ENCODE measurements at places on chromosomes 6 and 20.

DNA sequence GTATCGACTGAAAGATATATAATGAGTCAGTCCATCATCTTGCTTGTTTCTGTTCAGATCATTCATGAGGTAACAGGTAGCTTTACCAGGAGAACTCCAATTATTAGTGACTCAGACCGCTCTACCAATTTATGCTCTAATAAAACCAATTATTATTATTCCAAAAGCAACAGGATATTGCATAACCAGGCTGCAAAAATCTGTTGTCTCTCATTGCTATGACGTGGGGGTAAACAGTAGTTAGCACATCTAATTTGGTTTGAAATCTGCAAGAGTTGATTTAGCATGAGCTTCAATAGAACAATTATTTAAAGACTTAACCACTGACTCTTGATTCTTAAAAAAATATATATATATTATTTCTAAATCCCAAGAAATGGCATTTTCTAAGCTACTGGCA is 90.9 kb upstream of the MAP7 start:
- no peak for DNase-seq

DNA sequence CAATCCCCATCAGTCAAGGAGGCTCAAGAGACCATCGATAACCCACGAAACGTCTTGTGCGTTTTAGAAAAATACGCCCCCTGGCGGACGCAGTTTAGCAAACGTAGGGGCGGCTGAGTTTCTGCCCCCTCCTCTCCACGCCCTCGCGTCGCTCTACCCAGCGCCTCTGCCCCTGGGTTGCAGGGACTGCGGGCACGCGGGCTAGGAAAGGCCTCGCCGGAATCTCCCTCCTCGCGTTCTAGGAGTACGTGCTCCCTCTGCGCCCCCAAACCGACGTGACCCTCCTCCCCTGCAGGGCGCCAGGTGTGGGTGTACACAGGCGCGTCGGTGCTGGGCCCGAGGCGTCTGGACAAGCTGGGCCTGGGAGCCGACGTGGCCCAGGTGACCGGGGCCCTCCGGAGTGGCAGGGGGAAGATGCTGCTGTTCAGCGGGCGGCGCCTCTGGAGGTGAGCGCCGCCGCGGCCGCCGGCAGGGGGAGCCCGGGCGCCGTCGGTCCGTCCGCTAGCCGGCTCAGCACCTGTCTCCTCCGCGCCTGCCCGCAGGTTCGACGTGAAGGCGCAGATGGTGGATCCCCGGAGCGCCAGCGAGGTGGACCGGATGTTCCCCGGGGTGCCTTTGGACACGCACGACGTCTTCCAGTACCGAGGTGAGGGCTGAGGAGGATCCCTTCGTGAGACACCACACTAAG is 5.3 kb downstream of the MMP9 start:
- peak; percentile 62 for DNase-seq

GRCh38 chr6:170367241-170367640 is 60.7 kb downstream of the FAM120B start:
- no peak for DNase-seq

GRCh38 chr6:24339932-24340331 is 17.9 kb downstream of the DCDC2 start:
- no peak for DNase-seq

GRCh38 chr20:42701948-42702347 is 487.8 kb downstream of the PTPRT start:
- DNase-seq: no peak

- no peak for DNase-seq
Measured at GRCh38 chr20:49583669-49584417, 15.9 kb upstream of the PTGIS start.

DNA sequence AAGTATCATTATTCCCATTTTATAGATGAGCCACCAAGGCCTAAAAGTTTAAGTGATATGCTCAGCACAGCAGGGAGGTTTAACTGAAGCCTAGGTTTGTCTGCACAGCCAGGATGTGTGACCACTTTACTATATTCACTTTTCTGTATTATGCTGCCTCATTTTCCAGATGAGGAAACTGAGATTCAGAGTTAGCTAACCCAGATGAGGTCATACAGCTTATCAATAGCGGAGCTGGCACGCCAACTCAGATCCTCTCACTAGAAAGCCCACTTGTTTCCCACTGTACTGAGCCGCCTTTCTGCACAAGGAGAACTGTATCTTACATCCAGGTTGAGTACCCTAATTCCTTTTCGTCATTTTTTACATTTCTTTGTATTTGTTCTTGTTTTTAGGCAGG is 131.7 kb upstream of the SUPT3H start:
- DNase-seq: no peak

DNA sequence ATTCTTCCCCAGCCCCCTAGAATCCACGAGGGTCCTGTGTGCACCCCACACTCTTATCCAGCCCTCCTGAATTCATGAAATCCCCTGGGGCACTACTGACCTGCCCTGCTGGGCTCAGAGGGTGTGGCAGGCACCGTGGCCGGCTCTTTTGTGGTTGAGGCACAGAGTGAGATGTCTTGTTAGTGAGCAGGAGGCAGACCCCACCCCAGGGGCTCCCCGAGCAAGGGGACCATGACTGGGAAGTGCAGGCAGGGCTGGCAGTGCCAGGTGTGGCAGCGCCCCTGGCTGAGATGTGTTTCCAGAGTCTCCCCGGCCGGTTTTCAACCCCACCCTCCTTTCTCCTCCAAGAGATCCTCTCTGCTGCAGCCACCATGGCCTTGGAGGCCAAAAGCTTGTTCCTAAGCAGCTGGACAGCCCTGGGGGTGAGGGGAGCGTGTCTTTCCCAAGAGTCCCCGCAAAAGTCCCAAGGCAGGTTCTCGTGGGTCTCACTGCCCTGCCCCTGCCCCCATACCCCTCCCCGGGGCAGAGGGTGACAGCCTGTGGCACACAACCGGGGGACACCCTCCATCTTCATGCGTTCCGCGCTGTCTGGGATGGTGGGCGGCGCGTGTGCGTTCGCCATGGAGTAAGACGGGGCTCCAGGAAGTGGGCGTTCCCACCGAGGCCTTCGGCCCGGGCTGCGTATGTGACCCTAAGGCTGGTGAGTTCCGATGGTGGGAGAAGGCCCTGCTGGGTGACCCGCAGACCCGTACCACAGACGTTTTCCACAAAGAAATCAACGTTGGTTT is 208.9 kb downstream of the TAF4 start:
- DNase-seq: no peak

GRCh38 chr20:38227420-38228360 is 32.8 kb downstream of the KIAA1755 start:
- DNase-seq: no peak

GRCh38 chr6:33290459-33290858 is 1.1 kb downstream of the PFDN6 start:
- no peak for DNase-seq

GRCh38 chr6:52571099-52571755 is 5.6 kb downstream of the TRAM2 start:
- no peak for DNase-seq

DNA sequence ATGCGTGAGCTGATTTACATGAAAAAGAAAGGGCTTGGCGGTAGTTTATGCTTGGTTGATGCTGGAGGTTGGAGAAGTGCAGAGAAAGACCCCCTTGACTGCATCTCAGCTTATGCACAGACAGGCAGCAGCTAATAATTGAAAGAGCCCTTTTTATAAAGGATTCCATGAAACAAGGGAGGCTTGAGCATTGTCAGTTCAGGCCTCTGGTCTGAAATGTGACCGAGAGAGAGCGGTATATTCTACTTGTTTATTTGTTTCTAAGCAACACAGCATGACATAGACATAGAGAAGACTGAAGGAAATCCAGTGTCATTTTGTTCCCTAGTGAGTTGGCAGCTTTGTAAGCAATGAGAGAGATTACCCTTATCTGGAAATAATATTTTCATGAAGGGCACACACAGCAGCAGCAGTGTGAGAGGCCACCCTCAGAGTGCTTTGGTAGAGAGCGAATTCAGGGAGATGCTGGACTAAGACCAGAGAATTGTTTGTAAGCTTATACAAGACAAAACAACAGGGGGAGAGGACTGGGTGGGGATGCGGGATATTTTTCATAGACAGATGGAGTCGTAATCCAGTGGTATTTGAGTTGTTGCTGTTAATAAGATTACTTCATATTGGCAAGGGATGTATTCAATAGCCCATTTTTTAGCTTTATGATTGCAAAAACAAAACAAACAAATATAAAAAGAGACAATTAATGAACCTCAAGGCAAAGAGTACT is 34.6 kb upstream of the LAMA2 start:
- DNase-seq: no peak

- DNase-seq: no peak
Measured at GRCh38 chr20:58094160-58094559, 134.3 kb downstream of the ANKRD60 start.

GRCh38 chr6:168365422-168366165 is 46.0 kb upstream of the DACT2 start:
- no peak for DNase-seq

GRCh38 chr6:155787168-155787567 is 331.5 kb upstream of the NOX3 start:
- no peak for DNase-seq

GRCh38 chr6:136037242-136037875 is 185.9 kb downstream of the PDE7B start:
- no peak for DNase-seq

GRCh38 chr6:25442898-25443297 is 163.7 kb downstream of the CARMIL1 start:
- no peak for DNase-seq

GRCh38 chr6:50936277-50936681 is 117.6 kb downstream of the TFAP2B start:
- DNase-seq: no peak

- DNase-seq: no peak
Measured at GRCh38 chr20:58854638-58855471, 2.3 kb downstream of the GNAS start.

- DNase-seq: no peak
Measured at GRCh38 chr6:129350278-129350677, 359.7 kb downstream of the ARHGAP18 start.

DNA sequence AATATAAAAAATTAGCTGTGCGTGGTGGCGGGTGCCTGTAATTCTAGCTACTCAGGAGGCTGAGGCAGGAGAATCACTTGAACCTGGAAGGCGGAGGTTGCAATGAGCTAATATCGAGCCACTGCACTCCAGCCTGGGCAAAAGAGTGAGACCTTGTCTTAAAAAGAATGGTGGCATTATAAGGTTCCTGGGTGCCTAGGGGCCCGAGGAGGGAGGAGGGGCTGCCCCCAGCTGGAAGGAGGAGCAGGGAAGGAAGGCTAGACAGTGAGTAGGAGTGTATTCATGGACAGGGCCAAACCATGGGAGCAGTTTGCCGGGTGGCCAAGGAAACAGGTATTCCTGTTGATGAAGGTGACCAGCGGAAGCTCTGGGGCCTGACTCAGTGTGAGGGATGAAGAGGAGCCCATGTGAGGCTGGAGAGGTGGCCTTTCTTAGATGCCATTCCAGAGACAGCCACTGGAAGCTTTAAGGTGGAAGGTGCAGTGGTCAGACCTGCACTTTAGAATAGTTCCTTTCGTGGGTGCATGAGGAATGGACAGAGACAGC is 24.2 kb downstream of the MANBAL start:
- DNase-seq: no peak

DNA sequence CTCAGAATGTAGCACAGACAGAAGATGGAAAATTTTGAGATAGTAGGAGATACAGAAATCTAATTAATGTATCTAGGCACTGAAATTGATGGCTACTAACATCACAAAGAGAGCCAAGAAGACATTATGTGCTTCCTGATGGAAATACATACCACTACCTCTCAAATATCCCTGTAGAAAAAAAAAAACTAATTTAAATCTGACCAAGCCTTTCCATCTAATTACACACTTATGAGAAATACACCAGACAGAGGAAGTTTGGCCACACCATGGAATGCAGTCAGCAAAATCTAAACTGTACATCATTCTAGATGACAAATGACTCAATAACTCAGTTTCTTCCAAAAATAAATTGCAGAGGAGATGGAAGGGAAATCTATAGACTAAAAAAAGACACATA is 18.9 kb downstream of the VPS52 start:
- no peak for DNase-seq

- no peak for DNase-seq
Measured at GRCh38 chr20:44549123-44549522, 27.3 kb upstream of the SERINC3 start.

DNA sequence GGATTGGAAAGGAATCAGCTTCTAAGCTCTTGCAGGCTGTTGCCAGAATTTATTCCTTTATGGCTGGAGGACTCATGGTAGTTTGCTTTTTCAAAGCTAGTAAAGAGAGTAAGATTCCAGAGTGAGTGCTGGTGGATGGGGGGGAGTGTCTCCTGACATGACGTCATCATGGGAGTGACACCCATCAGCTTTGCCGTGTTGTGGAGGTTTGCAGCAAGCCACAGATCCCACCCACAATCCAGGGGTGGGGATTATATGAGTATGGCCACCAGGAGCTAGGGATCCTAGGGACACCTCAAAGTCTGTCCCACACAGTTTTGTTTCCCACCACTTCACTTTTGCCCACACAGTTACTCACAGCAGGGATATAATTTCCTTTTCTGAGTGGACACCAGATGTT is 28.7 kb upstream of the PMEPA1 start:
- no peak for DNase-seq

DNA sequence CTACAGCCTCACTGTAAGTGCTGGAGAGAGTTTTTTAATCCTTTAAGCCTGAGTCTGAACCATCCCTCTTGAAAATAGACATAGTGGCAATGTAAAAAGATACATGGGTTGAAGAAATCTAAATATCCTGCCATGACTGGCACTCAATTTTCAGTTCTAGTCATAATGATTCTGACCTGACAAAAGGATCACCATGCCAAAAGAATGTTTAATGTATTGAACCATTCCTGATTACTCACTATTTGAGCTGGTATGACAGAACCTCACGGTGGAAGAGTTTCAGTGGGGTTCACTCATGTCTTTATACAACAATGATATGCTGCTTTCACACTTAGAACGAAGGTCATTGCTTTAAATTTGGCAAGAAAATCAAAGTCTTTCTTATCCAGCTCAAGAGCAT is 93.4 kb downstream of the HIVEP2 start:
- no peak for DNase-seq

- DNase-seq: no peak
Measured at GRCh38 chr6:113776998-113777397, 80.1 kb upstream of the MARCKS start.

GRCh38 chr6:89643406-89643805 is 4.9 kb upstream of the LYRM2 start:
- DNase-seq: no peak

DNA sequence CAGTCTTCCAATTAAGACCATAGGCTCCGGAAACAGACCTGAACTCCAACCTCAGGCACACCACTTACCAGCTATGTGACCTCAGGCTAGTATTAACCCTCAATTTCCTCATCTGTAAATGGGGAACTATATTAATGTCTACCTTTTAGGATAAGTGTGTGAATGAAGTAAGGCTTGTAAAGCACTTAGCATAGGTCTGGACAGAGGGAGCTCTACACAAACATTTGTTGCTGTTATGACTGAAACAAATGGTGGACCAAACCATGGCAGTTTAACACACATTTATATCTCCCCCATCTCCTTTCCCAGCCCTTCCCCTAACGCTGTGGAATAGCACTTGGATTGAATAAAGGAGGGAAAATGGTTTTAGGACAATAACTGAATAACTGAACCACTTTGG is 48.7 kb downstream of the TSHZ2 start:
- DNase-seq: no peak
